ENCODE measurements at places on chromosomes 5 and 9. TPM values are rescaled to one million over a fixed set of nuclear protein-coding genes. Genes with fewer than 3 reads are reported as not detected.

DNA sequence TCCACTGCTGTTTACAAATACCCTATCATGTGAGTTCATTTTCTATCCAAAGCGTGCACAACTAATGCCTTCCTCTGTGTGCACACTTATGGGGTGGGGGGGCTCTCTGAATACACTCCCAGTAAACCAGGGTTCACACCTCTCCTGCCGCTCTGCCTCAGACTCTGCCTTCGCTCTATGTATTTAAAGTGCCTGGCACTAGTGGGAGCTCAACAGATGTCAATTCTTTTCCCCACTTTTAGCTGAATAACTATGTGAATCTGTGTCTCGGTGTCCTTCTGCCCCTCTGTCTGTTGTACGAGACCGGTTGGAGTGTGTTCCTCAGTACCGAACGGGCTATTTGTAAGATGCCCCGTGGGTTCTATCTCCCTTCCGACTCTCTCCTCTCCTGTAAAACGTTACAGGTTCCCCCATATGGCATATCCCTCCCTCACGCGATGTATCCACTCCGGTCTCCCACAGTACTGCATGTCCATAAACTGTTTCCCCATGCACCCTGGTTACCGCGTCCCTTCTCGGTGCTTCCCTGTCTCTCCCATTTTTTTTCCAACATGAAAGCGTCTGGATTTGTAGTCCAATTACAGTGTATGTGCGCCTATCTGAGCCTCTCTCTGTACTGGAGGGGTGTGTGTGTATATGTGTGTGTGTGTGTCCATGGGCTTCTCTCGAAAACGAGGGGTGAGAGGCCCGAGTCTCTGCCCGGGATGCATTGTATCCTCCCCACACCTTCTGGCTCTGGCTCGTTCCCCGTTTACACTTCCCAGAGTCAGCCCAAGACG, 1.6 kb downstream of the ELL2 start:
- peak overlapping the region; percentile 84 for H3K27ac ChIP-seq
- H3K4me3 ChIP-seq, result peak overlapping the region; percentile 88
- H3K4me1 ChIP-seq, result peaks cover 45% of the 10 kb centered on the region
- DNase-seq, result no peak
- H3K27me3 ChIP-seq, result peaks cover 3% of the 10 kb centered on the region

GRCh38 chr5:130496215-130496614, 592.0 kb downstream of the CHSY3 start:
- H3K36me3 ChIP-seq, result no peaks in the 10 kb centered on the region
- H3K4me3 ChIP-seq, result no peak overlapping the region
- H3K27me3 ChIP-seq, result no peaks in the 10 kb centered on the region
- no peak for DNase-seq

DNA sequence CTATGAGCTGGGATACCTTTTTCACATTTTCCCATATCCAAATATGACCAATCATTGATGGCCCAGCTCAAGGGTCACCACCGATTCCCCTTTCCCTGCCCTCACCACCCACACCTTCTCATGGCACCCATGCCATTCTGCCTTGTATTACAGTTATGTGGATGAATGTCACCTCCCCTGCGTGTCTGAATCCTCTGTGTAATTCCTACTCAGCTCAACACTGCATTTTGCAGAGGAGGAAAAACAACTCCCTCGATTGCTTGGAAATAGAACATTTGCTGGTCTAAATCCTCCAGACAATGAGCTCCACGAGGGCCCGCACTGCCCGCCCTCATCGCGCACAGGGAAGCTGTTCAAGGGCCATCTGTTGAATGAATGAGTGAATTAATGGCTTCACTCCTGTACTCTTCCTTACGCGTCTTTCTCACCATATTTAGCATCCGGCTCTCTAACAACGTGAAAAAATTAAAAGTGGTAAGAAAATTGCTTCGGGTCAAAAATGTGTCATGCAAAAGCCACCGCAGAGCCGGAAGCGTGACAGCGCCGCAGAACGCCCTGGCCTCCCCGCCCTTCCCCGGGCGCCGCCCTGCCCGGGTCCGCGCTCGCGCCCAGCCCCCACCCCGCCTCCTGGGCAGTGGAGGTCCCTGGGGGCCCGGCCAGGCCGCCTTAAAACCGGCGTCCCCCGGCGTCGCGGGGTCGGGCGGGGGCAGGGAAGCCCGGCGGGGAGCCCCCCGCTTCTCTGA, 704 bp downstream of the SUSD1 start:
- peak overlapping the region; percentile 95 for H3K27ac ChIP-seq
- peak; percentile 88 for DNase-seq
- H3K27me3 ChIP-seq, result peaks cover 6% of the 10 kb centered on the region
- H3K4me3 ChIP-seq, result peak overlapping the region; percentile 87

DNA sequence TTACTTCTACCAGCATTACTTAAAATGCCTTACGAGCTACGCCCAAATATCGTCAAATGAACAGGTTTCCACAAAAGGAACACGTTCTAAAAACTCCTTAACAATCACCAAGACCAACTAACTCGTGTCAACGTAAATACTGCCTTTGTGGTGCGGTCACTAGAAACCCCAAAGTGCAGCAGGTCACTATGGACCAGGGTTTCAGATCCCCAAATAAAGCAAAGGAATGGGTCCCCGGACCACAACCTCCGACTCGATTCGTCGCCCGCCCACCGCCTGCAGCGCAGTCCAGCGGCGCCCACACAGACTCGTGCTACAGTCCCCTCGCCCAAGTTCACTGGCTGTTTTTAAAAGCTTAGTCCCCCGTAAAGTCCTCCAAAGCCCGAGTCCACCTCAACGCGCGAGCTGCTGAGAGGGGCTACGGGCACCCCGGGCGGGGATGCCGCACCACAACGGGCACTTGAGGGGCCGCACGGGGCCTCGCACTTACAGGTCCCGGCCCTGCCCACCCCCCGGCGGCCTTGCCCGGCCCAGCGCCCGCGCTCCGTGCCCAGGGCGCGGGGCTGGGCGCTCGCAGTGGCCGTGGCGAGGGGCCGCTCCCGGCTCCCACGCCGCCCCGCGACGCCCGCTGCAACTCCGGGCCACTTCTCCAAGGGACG, 1.1 kb downstream of the NFIB start:
- H3K4me1 ChIP-seq, result peaks cover 16% of the 10 kb centered on the region
- no peak for DNase-seq
- peak overlapping the region; percentile 68 for H3K4me3 ChIP-seq
- peaks cover 9% of the 10 kb centered on the region for H3K36me3 ChIP-seq

DNA sequence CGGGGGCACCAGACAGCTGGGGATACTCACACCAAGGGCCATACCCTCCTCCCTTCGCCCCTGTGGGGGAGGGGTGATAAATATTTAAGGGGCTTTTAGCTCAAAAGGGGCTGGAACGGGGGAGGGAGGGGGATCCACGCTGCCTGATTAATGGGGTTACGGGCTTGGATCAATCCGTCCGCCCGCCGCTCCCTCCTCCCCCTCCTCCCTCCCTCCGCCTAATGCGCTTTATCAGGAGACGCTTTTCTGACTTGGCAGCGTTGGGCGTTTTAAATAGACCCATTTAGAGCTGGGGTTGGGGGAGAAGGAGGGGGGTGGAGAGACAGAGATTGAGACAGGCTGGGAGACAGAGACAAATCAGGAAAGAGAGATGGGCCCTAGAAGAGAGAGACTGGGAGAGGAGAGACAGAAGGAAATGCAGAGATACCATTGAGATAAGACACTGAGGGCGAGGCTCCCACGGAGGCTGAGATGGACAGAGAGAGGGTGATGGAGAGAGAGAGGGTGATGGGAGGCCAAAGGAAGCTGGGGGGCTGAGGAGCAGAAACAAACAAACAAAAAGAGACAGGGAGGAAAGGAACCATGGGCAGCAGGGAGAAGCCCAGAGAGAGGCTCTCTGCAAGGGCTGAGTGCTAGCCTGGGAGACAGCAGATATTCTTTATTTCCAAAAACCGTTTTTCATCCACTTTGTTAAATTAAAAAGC, 10.3 kb downstream of the CNTFR start:
- H3K4me3 ChIP-seq, result no peak overlapping the region
- H3K27ac ChIP-seq, result no peak overlapping the region
- DNase-seq, result no peak
- no peaks in the 10 kb centered on the region for H3K36me3 ChIP-seq
- H3K4me1 ChIP-seq, result peaks cover 5% of the 10 kb centered on the region

Gene FRMD3
- 0.74 TPM for total RNA-seq

Gene BRINP1
- total RNA-seq, result not detected

Gene RBM18
- total RNA-seq, result 22.9 TPM

Gene PCDHGC5
- total RNA-seq, result not detected

All from activated CD8-positive, alpha-beta T cell treated with anti-CD3 and anti-CD28 coated beads, Interleukin-2, amount 10 ng/mL, durations not matched to agents 7 days and 5 days (primary cell).